Memory B cell (primary cell): ENCODE measurements at places on chromosomes 4 and X.

DNA sequence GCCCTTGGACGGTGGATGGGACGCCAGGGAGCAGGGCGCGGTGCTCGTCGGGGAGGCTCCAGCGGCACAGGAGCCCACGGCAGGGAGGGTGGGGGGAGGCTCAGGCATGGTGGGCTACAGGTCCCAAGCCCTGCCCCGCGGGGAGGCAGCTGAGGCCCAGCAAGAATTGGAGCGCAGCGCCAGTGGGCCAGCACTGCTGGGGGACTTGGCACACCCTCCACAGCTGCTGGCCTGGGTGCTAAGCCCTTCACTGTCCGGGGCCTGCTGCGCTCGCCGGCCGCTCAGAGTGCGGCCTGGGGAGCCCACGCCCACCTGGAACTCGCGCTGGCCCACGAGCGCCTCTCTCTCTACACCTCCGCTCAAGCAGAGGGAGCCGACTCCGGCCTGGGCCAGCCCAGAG lies 8.6 kb downstream of the CD38 start:
- DNase-seq, result no peak

DNA sequence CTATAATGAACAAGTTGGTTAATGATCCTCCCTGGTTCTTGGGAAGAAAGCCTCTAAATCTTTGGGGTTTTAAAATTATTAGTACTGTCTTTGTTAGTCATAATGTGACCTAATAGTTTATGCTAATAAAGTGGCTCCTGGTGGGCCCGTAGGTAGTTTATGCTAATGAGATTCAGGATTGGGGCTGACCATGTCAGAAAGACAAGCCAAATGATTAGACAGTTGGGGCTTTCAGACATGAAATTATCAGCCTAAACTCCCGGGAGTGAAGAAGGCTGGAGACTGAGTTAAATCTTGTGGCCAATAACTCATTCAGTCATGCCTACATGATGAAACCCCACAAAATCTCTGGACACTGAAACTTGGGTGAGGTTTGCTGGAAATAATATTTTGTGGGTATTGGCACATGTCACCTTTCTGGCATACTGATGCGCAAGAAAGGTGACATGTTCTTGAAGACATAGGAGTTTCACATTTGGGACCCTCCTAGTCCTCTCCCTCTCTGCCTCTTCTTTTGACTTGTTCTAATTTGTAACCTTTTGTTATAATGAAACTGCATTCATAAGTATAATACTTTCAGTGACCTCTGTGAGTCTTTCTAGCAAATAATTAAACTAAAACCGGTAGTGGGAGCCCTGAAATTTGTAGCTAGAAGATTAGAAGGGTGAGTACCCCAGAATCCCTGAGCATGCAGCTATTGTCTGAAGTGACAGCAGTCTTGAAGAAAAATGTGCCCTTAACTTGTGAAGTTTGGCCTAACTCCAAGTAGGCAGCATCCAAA lies 196.8 kb upstream of the FSTL5 start:
- no peak for DNase-seq

DNA sequence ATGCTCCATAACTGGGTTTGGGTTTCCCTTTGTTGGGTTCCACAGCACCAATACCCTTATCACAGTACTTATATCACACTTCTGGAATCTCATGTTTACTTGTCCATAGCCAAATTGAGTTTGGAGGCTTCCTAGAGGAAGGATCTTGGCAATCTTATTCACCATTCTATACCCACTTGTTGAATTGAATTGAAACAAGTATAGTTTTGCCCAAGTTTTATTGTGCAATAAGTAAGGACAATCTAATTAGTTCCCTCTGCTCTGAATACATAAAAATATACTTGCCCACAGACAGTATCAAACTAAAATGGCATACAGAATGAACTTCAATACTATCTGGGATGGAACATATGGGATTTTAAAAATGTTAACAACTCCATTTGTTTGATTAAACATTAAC lies 40.3 kb downstream of the SEC31A start:
- DNase-seq, result no peak

GRCh38 chr4:41797260-41797659 lies 48.7 kb upstream of the PHOX2B start:
- no peak for DNase-seq

DNA sequence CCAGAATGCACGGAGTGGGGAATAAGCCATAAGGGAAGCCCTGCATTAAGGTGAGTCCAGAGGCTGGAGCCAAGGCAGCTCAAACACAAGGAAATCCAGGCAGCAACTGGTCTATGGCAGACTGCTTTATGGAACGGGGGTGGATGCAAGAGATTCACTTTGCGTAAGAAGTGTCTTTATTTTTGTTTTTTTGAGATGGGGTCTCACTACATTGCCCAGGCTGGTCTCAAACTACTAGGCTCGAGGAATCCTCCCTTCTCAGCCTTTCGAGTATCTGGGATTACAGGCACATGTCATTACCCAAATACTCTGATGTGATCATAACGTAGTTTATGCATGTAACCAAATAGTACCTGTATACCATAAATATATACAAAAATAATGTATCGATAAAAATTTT lies 199.5 kb downstream of the MAML3 start:
- DNase-seq, result no peak

GRCh38 chr4:89868999-89869589 lies 25.6 kb upstream of the MMRN1 start:
- DNase-seq, result no peak

DNA sequence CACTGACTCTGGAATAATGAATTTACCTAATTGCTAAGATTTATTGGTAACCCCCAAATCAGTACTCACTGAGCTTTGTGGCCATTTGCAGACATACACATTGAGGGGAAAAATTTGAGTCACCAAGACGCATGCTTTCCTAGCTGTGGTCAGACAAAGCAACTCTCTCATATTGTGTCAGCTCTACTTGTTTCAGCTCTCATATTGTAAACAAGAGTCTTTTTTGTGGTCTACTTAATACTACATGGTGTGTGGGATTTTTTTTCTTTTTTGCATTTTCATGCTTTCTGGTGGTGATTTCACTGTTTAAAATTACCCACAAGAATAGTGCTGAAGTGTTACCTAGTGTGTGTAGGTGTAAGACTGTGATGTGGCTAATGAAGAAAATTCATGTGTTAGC lies 428.2 kb upstream of the GALNT7 start:
- no peak for DNase-seq

- no peak for DNase-seq
These were observed 12.2 kb downstream of the EGFL6 start for GRCh38 chrX:13581554-13581953.

GRCh38 chr4:139025841-139026240 lies 10.3 kb downstream of the NOCT start:
- DNase-seq, result no peak

DNA sequence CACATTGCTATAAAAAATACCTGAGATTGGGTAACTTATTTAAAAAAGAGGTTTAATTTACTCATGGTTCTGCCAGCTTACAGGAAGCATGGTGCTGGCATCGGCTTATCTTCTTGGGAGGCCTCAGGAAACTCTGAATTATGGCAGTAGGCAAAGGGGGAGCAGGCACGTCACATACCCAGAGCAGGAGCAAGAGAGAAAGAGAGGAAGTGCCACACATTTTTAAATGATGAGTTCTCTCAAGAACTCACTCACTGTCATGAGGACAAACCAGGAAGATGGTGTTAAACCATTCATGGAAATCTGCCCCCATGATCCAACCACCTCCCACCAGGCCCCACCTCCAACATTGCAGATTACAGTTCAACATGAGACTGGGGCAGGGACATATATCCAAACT lies 10.0 kb upstream of the AFF1 start:
- DNase-seq, result no peak

DNA sequence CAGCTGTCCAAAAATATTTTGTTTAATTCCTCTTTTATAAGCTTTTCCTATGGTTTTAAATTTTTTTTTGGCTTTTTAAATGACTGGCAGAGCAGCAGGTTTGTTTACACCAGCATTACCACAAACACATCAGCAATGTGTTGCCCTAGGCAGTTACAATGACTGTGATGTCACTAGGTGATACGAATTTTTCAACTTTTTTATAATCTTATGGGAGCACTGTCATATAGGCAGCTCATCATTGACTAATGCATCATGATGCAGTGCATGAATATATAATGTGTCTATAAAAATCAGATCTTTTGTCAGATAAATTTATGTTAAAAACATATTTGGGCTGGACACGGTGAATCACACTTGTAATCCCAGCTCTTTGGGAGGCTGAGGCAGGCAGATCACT lies 231.6 kb upstream of the SLIT2 start:
- DNase-seq, result no peak

DNA sequence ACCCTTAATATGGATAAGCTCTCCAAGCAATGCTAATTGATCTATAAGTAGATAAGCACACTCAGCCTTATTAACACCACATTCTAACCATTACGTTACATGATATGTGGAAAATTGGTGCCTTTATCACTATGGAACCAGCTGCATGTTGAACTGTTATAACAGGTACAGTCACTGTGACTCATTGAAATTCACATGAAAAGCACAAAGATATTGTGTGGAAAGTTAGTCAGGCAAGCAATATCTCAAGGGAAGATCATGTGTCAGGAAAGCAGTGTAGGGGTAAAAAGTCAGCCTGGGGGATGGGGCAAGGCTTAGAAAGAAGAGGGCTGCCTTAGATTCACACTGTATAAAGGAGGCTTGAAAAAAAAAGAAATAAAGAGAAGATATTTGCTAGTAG lies 313.7 kb upstream of the SMIM31 start:
- DNase-seq, result no peak

DNA sequence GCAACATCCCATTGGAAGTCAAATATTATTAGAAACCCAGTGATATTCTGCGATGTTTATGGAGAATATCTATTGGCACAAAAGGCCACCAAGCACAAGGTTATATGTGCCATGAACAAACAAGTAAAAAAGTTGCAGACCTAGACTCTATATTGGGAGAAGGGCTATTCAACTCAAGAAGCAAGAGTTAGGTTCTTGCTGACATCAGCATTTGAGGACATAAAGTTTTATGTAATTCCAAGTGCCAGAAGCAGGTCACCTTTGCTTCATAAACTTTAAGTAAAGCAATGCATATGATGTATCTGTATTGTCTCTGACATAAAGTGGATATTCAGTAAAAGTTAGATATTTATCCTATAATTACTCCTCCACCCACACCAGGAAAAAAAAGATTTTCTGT lies 71.1 kb downstream of the MAGEB10 start:
- DNase-seq, result no peak

GRCh38 chr4:17597517-17597916 lies 16.9 kb upstream of the MED28 start:
- no peak for DNase-seq

GRCh38 chr4:95068818-95069478 lies 311.2 kb downstream of the BMPR1B start:
- DNase-seq, result no peak

DNA sequence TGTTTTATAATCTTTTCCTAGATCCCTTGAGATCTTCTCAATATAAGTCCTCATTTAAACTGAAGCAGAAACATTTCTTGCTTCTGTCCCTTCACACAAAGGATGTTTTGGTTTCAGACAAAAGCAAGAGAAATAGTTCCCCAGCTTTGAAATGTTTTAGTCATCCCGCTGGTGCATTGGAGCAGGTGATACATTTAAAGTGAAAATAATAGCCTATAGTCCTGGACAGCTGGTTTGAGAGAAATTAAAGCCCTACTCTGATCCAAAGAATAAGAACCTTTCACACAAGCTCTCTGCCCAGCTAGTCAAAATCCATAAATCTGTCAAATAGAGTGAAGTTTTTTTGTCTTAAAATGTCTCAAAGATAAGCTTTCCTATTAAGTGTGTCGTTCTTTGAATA lies 79.4 kb downstream of the LUZP4 start:
- no peak for DNase-seq

DNA sequence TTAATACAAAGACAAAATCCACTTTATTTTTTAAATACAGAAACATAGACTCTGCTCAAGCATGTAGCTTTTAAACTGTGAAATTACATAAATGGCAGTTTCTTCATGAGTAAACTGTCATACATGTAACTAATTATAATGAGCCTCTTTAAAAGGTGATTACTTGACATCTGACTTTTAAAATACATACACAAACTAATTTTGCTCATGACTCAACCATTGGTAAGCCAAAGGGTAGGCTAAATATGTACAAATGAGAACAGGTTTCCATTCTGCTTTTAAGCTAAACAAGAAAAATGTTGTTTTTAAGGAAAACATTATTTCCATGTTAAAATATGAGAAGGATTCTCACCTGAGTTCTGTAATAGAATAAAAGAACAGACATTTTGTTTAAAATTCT lies 27.9 kb downstream of the CAMK2D start:
- no peak for DNase-seq

DNA sequence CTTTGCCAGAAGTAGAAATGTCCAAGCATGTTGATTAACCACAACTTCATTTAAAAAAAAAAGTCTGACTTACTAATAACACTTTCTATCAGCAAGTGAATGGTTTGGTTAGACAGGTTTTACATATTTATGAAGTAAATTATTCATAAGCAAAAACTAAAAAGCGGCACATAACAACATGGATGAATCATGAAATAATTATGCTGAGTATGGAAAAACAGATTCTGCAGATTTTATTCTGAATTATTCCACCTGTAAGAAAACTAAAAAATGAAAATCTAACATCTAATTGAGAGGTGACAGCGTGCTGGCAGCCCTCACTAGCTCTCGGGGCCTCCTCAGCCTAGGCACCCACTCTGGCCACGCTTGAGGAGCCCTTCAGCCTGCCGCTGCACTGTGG lies 173.5 kb downstream of the ADAM29 start:
- DNase-seq, result no peak

- DNase-seq, result no peak
These were observed 85.1 kb downstream of the USP46 start for GRCh38 chr4:52574036-52574435.

- DNase-seq, result no peak
These were observed 22.4 kb downstream of the HPRT1 start for GRCh38 chrX:134482371-134482770.

DNA sequence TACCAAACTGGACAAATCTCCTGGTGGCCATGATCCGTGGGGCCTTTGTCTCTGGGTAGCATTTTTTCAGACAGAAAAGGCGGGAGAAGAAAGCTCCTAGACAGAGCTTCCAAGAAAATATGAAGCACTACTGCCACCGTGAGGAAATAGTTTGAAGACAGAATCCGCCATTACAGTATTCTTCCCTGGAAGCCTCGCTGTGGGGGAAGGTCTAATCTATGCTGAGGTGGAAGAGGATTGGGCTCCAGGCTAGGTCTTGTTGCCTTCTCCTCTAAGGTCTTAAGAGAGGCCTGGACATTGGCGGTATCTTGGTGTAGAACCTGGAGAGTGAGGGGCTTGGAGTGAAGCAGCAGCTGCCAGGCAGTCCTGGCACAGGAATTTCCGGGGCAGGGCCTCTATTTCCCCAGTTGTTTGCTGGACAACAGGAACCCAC lies 218.9 kb downstream of the OR13H1 start:
- DNase-seq, result peak; percentile 57

DNA sequence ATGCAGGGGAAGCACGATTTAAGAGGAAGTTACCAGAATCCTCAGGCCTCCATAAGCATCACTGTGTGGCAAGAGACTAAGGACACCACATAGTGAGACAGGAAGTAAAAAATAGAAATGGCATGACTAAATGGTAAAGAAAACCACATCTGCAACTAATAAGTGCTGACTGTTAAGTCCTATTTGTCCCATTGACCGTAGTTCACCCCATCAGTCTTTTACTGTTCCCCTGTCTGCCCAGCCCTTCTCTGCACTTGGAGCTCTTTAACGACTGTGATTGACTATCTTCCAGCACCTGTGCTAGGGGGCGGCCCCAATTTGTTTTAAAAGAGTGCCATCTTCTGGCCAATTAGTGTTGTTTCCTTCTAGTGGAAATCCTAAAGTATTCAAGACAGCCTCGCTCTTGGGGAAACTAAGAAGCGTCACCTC lies 94.2 kb downstream of the MAOA start:
- DNase-seq, result peak; percentile 34
